ENCODE measurements at places on chromosomes 5 and 9.

DNA sequence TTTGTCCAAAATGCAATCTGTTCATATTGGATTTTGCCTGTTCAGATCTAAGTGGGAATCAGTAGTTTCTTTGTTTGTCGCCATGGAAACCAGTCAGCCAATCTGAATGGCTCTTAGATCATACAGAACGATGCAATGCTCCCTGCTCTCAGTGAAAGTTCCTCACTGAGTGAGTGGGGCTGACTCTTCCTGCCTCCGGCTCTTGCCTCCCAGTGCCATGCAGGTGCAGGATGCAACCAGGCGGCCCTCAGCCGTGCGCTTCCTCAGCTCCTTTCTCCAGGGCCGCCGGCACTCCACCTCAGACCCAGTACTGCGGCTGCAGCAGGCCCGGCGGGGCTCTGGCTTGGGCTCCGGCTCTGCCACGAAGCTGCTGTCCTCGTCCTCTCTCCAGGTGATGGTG is at the start of gene PTPDC1:
Gene PTPDC1, plus strand, starts transcription at position 151 of the 400 bp plus-strand sequence. Its CDS starts 67 bp downstream, at position 218.
- no peak for DNase-seq

- DNase-seq = no peak
These were observed 103.7 kb downstream of the PAM start for GRCh38 chr5:102858808-102859207.

DNA sequence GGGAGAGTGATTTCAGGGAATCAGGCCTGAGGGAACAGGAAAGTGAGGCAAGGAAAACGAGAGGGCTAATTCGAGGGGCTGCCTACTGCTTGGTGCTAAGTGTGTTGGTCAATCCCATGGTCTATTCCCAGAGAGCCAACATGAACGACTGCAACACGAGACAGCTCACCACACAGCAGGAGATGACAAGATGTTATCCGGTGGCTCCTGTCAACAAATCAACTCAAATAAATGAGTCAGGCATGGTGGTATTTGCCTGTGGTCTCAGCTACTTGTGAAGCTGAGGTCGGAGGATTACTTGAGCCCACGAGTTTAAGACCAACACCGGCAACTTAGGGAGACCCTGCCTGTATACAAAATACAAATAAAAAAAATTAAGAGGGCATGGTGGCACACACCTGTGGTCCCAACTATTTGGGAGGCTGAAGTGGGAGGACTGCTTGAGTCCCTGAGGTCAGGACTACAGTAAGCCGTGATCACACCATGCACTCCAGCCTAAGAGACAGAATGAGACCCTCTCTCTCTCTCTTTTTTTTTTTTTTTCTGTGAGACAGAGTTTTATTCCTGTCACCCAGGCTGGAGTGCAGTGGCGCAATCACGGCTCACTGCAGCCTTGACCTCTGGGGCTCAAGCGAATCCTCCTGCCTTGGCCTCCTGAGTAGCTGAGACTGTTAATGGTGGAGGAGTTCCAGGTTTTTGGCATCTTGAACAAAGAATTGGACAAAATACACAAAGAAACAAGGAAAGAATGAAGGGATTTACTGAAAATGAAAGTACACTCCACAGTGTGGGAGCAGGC is 9.0 kb upstream of the FAF2 start:
- DNase-seq = no peak

GRCh38 chr5:67206929-67207328 is 10.3 kb upstream of the CD180 start:
- no peak for DNase-seq

DNA sequence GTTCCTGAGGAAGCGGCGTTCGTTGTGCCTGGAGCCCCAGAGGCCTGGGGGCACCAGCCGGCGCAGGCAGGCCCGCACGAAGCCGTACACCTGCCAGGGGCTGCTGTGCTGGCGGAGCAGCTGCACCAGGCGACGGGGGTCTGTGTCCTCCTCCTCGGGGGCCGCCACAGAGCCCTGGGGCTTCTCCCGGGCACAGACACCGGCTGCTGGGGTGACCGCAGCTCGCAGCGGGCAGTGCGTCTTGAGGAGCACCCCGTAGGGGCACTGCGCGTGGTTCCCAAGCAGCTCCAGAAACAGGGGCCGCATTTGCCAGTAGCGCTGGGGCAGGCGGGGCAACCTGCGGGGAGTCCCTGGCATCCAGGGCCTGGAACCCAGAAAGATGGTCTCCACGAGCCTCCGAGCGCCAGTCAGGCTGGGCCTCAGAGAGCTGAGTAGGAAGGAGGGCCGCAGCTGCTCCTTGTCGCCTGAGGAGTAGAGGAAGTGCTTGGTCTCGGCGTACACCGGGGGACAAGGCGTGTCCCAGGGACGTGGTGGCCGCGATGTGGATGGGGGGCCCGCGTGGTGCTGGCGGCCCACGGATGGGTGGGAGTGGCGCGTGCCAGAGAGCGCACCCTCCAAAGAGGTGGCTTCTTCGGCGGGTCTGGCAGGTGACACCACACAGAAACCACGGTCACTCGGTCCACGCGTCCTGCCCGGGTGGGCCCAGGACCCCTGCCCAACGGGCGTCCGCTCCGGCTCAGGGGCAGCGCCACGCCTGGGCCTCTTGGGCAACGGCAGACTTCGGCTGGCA is 1.3 kb downstream of the TERT start:
- DNase-seq = no peak

DNA sequence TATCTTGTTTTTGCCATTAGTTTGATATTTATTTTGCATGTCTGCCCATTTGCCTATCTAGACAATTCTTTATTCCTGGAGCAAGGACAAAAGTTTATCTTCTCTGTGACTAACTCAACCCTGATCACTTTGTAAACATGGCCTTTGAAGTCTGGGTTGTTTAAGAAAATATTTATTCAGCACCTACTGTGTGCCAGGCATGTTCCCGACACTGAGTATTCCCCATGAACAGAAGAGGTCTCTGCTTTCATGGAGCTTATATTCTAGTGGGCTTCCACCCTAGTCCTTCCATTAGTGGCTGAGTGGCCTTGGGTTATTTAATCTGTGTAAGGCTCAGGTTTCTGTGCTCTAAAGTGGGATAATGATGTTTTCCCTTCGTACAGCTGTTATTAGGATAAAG is 49.7 kb downstream of the SEMA6A start:
- no peak for DNase-seq

DNA sequence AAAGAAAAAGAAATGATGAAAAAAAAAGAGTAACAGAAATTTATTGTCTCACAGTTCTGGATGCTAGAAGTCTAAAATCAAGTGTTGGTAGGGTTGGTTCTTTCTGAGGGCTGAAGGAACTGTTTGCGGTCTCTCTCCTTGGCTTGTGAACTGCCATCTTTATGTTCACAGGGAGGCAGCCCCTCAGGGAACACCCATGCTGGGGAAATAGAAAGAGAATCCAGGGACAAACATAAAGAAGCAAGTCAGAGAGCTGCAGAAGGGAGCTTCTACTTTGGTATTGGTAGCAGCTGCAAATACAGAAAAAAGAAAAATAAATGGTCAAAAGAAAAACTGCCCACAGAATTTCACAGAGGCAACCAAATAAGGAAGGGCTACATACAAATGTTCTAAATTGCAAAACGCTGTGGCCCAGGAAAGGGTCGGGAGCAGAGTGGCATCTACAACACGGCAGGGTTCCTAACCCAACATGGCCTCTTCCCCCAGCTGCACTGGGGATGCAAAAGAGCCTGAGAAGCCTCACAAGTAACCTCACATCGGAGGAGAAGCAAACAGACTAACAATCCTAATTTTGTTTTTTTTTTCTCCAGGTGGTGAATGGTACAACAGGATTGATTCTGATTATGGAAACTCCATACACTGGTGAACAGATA is 37.4 kb downstream of the ELOVL7 start:
- DNase-seq = no peak

DNA sequence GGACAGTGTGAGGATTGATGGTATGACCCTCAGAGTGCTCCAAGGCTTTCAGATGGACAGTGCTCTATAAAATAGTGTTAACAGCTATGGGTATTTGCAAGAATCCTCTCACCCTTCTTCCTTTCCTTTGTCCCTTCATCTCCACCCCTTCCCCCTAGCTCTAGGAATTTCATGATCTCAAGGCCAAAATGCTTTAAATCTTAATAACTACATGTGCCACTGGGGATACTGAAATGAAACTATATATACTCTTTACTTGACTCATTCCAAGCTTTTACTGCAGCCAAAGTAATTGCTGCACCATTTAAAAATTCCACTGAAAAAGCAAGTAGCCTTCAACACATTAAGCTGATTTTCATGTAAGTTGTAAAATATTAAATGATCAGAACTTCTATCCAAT is 361.6 kb upstream of the SLC30A5 start:
- no peak for DNase-seq

GRCh38 chr9:81683704-81684103 is 5.6 kb downstream of the TLE1 start:
- DNase-seq = no peak

- DNase-seq = no peak
These were observed 12.0 kb downstream of the CTNNAL1 start for GRCh38 chr9:109001275-109001676.

DNA sequence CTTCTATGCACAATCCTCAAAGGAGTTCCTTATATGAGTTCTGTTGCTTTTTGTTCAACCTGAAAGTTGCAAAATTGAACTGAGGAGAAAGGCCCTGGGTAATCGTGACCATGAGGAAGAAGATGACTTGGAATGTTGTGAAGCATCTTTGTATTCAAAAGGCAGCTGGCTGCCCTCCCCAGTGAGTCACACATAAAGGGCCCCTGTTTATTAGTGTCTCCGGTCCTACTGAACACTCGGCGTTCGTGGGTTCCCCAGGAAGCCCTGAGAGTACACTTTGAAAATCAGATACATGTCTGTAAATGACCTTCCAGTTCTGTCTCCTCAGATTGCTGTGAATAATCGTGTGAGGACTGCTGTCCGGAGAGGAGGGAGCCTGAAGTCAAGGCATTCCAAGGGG is 73.6 kb downstream of the C9orf153 start:
- no peak for DNase-seq

DNA sequence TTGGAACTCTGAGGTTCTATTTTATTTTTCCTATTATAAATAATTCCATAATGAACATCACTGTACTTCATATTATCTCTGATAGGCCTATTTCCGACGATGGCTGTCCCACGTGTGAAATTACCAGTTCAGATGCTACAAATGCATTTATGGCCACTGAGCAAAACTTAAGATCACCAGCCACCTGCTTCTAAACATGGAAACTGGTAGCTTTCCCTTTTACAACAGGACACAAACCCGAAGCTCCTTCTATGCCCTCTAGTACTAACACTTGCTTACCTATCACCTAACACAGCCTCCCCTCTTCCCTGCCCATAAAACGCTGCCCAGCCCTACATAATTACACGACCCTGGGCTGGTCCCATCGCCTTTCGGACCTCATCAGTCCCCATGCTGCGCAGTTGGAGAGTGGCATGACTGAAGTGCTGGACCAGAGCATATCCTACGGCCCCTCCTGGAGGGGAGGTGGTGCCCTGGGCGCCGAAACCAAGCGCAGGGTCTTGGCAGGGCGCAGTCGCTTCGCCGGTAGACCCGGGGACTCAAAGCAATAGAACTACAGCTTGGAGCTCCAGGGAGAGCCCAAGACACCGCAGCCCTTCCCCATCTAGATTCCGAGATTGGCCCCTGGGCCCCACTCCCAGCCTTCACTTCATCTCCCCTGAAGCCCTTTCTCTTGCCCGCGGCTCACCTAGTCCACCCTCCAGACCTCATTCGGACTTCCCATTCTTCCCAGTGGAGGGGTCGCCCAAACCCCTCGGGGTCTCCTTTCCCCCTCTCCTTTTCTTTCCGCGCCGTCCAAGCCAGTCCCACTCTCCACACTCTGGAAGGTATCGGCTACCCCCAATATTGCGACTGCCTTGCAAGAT is 1.0 kb upstream of the SAP30L start:
- no peak for DNase-seq

- DNase-seq = no peak
These were observed 126.9 kb upstream of the ANKRD55 start for GRCh38 chr5:56359809-56360685.

DNA sequence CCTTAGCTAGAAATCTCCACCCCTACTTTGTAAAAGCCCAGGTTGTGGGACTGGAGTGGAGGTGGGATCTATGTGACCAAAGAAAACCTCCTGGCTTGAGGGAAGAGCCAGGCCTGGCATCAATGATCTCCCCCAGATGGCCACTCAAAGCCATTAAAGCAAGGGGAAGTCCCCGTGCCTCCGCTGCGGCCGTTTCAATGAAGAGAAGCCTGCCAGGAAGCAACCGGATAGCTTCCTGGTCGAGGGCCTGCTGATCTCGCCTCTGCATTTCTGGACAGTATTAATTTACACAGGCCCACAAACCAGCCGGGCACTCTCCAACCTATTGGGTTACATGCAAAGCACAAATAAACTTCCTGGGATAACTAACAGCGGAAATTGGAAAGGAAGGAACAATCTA is 160.5 kb upstream of the MSX2 start:
- DNase-seq = no peak

GRCh38 chr5:119578937-119579336 is 50.4 kb upstream of the FAM170A start:
- no peak for DNase-seq

DNA sequence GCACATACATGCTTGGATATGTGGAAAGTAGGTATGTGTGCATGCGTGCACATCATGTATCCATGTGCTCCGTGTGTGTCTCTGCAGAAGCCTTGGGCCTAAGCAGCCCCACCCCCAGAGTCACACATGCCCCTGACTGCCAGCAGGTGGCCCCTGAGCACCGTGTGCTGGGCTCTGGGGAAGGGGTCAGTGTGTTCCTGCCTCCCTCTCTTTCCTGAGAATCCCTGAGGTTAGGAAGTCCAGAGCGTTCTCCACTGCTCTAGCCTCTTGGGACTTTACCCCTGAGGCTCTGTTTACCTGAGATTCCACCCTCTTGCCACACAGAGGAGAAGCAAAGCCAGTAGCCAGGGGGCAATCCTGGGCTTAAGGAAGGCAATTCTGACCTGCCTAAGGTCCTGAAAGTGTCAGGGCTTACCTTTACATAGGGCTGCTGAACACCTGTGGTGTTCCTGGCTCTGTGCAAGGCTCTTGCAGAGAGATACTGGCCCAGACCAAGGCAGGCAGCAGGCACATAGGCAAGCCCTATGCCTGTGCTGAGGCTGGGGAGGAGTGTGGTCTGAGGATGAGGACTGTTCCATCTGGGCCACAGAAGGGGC is 207.3 kb downstream of the TMEM38B start:
- DNase-seq = no peak

DNA sequence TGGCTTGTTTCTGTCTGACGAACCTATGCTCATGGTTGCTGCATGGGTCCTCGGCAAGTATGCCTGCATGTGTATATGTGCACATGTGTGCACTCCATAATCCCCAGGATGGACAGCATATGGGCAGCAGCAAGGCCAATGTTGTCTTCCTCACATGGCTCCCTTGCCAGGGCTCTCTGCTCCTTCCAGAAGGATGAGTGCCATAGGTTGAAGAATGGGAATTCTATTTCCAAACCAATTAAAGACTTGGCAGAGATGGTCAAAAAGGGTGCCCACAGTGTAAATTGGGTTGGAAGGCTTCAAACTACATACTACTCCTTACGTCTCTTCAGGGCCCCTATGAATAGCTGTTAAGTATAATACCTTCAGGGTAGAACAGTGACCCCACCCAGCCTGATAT is 212.1 kb downstream of the PBX3 start:
- no peak for DNase-seq

GRCh38 chr5:176856746-176857145 is 42.4 kb downstream of the HK3 start:
- DNase-seq = no peak

GRCh38 chr5:75130818-75131349 is 78.5 kb upstream of the GCNT4 start:
- no peak for DNase-seq

GRCh38 chr5:57324181-57324580 is 150.3 kb downstream of the GPBP1 start:
- no peak for DNase-seq

Data from activated CD8-positive, alpha-beta memory T cell treated with anti-CD3 and anti-CD28 coated beads for 48 hours (primary cell).